ENCODE measurements at places on chromosomes 7 and 10. TPM values are rescaled to one million over a fixed set of nuclear protein-coding genes. Genes with fewer than 3 reads are reported as not detected.

The CRYGN gene
- not detected for total RNA-seq

The HOXA11 gene
- not detected for total RNA-seq

The CHAT gene
- total RNA-seq, result 0.63 TPM

The SPDYE16 gene
- not detected for total RNA-seq

The MOGAT3 gene
- total RNA-seq, result not detected

The CARD11 gene
- total RNA-seq, result under 0.01 TPM

The TMEM209 gene
- 12.5 TPM for total RNA-seq

The IL2RA gene
- not detected for total RNA-seq

The PRSS37 gene
- not detected for total RNA-seq

The TSC22D4 gene
- total RNA-seq, result 6.6 TPM

All from parietal lobe (tissue), 2 donors.